ENCODE measurements at places on chromosomes 4 and X.
A peak's percentile ranks its signal among the peaks of the same experiment; 100 is the strongest.

DNA sequence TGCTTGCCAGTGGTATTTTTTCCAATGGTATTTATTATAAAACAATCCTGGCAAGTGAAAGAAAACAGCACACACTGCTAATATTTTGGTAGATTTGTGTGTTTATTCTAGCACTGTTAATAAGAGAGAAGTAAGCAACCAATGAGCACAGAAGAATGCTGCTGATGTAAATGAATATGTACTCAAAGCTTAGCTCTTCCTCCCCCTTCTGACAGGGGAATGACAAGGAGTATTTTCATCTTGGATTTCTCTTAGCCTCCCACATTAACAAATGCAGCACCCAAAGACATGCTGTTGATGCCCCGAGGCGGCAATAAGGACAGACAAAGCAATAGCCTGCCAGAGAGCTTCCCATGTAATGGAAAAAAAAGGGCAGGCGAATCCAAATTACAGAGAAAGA lies 18.6 kb downstream of the ARHGAP6 start:
- DNase-seq: no peak
- no peak overlapping the region for H3K4me3 ChIP-seq
- no peak overlapping the region for H3K27ac ChIP-seq
- no peaks in the 10 kb centered on the region for H3K27me3 ChIP-seq
- H3K36me3 ChIP-seq: no peaks in the 10 kb centered on the region
- H3K4me1 ChIP-seq: no peaks in the 10 kb centered on the region

DNA sequence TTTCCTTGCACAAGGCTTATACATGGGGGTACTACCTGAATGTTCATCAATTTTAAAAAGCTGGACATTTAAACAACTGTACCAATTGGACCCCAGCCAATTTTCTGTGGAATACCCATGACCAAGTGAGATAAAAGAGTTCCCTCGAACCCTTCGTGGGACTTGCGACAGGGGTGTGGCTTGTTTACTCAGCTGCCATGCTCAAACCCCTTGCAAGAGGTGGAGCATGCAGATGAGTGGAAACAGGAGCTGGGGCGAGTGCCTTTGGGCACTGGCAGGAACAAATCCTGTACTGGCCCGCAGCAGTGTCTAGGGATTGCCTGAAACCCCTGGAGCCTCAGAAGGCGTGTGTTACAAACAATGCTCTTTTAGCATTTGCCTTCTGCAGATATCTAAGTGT lies 144.2 kb downstream of the PDHA2 start:
- no peaks in the 10 kb centered on the region for H3K27me3 ChIP-seq
- no peaks in the 10 kb centered on the region for H3K36me3 ChIP-seq
- no peak for DNase-seq
- H3K4me1 ChIP-seq: no peaks in the 10 kb centered on the region
- no peak overlapping the region for H3K27ac ChIP-seq
- H3K4me3 ChIP-seq: no peak overlapping the region

DNA sequence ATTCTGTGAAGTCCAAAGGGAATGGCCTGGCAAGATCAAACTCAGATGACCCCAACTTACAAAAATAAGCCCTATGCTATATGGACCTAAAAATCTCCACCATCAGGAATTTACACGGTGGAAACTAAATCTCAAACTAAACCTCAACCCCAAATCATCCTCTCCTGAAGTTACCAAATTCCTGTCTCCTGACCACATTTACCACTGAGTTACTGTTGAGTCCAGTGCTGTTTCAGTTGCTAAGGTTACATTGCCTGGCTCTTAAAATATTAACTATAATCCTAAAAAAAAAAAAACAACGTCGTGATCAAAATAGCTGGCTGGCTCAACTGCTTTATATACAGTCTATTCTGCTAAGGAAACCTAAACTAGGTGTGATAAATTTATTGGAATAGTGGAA lies 315.2 kb upstream of the SLIT2 start:
- H3K36me3 ChIP-seq: no peaks in the 10 kb centered on the region
- H3K27me3 ChIP-seq: no peaks in the 10 kb centered on the region
- DNase-seq: no peak
- no peak overlapping the region for H3K27ac ChIP-seq
- H3K4me3 ChIP-seq: no peak overlapping the region

- H3K4me1 ChIP-seq: no peaks in the 10 kb centered on the region
- H3K4me3 ChIP-seq: no peak overlapping the region
- no peaks in the 10 kb centered on the region for H3K27me3 ChIP-seq
- no peaks in the 10 kb centered on the region for H3K36me3 ChIP-seq
These were observed 582.1 kb upstream of the TENM3 start for GRCh38 chr4:181661090-181661489.

DNA sequence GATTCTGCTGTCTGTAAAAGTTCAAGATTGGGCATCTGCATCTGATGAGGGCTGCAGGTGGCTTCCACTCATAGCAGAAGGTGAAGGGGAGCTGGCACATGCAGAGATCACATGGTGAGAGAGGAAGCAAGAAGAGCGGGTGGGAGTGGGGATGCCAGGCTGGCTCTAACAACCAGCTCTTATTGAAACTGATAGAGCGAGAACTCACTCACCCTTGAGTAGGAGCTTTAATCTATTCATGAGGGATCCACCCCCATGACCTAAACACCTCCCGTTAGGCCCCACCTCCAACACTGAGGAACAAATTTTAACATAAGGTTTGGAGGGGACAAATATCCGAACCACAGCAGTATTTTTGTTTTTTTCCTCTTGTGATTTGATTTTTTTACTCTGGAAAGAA lies 45.8 kb downstream of the PHOX2B start:
- no peak for DNase-seq
- peaks cover 33% of the 10 kb centered on the region for H3K27me3 ChIP-seq
- no peaks in the 10 kb centered on the region for H3K36me3 ChIP-seq
- H3K4me3 ChIP-seq: no peak overlapping the region
- no peak overlapping the region for H3K27ac ChIP-seq
- no peaks in the 10 kb centered on the region for H3K4me1 ChIP-seq

- no peaks in the 10 kb centered on the region for H3K36me3 ChIP-seq
- no peak overlapping the region for H3K4me3 ChIP-seq
- H3K4me1 ChIP-seq: no peaks in the 10 kb centered on the region
These were observed 6.7 kb upstream of the ERCC6L start for GRCh38 chrX:72245461-72246089.

GRCh38 chr4:114040319-114041116 lies 61.1 kb upstream of the ARSJ start:
- DNase-seq: no peak
- H3K4me1 ChIP-seq: no peaks in the 10 kb centered on the region
- H3K36me3 ChIP-seq: no peaks in the 10 kb centered on the region
- no peak overlapping the region for H3K27ac ChIP-seq
- peaks cover 14% of the 10 kb centered on the region for H3K27me3 ChIP-seq
- H3K4me3 ChIP-seq: no peak overlapping the region

DNA sequence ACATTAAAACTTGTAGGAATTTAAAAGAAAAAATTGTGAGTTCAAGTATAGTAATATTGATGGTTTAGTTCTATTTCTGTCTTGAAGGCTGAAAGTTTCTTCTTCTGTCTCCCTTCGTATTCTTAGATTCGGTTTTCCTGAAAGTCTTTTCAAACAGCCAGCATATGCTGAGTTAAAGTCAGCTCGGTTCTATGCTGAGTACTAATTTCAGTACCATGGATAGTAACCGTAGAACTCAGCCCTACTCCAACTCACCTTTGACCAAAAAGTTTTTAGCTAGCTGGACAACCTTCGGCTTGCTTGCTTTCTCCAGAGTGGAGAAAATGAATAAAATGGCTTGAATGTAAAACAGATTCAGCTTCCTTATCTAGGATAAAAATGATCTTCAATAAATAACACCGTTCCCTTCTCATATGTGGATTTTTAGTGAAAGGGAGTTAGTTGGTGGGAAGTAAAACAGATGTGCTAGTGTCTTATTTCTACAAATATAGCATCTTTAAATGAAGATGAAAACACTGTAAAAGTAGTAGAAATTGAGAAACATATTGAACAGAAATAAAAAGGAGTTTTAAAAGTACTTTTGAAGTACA lies 5.2 kb downstream of the POU4F2 start:
- peaks cover 7% of the 10 kb centered on the region for H3K4me1 ChIP-seq
- H3K27me3 ChIP-seq: peaks cover 66% of the 10 kb centered on the region
- H3K4me3 ChIP-seq: no peak overlapping the region
- no peak for DNase-seq

DNA sequence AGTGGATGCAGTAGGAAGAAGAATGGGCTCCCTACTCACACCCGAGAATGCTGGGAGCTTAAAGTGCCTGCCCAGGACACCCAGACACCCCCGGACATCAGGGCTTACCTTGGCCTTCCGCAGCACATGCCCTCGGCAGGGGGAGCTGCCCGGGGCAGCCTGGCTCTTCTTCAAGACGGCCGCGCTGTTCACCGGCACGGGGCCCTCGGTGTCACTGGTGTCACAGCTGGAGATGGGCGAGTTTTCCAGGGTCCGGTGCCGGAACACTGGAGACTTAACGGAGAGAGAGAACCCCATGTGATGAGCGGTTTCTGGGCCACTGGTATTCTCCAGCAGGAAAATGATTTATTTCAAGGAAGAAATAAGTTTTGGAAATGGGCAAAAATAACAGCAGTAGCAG lies 170.9 kb downstream of the AFAP1 start:
- peaks cover 7% of the 10 kb centered on the region for H3K4me1 ChIP-seq
- H3K36me3 ChIP-seq: no peaks in the 10 kb centered on the region
- no peak for DNase-seq
- peaks cover 14% of the 10 kb centered on the region for H3K27me3 ChIP-seq
- no peak overlapping the region for H3K27ac ChIP-seq
- no peak overlapping the region for H3K4me3 ChIP-seq

DNA sequence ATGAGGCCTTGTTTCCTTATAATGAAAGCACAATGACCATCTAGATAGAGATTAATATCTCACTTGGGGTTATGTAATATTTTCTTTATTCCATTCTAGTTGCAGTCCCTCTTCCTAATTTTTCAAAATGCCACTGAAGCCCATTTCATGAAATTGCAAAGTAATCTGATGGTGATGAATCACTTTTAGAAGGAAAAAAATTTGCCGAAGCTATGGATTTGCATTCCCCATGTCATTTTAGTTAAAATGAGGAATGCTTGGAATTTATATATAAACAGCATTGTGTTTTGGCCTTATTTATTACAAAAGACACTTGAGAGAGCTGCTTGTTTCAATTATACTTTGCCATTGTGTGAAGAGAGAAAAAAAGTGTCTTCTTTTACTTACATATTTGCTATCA lies 241.7 kb upstream of the TEX13A start:
- H3K4me1 ChIP-seq: no peaks in the 10 kb centered on the region
- H3K36me3 ChIP-seq: no peaks in the 10 kb centered on the region
- H3K27ac ChIP-seq: no peak overlapping the region
- H3K4me3 ChIP-seq: no peak overlapping the region
- DNase-seq: no peak

- H3K36me3 ChIP-seq: no peaks in the 10 kb centered on the region
- no peak overlapping the region for H3K4me3 ChIP-seq
- no peak for DNase-seq
- H3K4me1 ChIP-seq: no peaks in the 10 kb centered on the region
These were observed 59.4 kb upstream of the H2AZ1 start for GRCh38 chr4:100009490-100009889.

GRCh38 chr4:126404549-126404948 lies 1089.8 kb downstream of the FAT4 start:
- H3K27ac ChIP-seq: no peak overlapping the region
- no peaks in the 10 kb centered on the region for H3K27me3 ChIP-seq
- no peak for DNase-seq
- H3K4me1 ChIP-seq: no peaks in the 10 kb centered on the region
- H3K36me3 ChIP-seq: no peaks in the 10 kb centered on the region

DNA sequence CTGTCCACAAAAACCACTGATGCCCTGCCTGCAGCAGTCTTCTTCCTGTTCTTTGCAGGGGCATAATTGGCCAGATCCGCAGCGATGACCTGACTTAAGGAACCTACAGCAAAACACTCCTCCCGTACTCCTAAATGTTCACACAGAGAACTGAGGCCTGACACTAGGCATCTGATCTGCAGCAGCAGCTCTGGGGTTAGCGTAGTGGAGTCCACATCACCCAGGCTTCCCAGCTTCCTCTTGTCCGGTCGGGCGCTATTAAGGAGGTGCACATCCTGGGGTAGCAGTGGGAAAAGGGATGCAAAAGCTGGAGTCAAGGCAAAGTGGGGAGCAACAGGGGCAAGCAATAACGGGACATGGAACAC lies 758 bp downstream of the SCFD2 start:
- no peak for DNase-seq
- H3K27ac ChIP-seq: peak overlapping the region; percentile 96
- H3K4me3 ChIP-seq: peak overlapping the region; percentile 96

- H3K4me3 ChIP-seq: no peak overlapping the region
- no peak for DNase-seq
- no peaks in the 10 kb centered on the region for H3K36me3 ChIP-seq
- H3K27ac ChIP-seq: no peak overlapping the region
These were observed 39.0 kb downstream of the CCDC158 start for GRCh38 chr4:76381986-76382385.

DNA sequence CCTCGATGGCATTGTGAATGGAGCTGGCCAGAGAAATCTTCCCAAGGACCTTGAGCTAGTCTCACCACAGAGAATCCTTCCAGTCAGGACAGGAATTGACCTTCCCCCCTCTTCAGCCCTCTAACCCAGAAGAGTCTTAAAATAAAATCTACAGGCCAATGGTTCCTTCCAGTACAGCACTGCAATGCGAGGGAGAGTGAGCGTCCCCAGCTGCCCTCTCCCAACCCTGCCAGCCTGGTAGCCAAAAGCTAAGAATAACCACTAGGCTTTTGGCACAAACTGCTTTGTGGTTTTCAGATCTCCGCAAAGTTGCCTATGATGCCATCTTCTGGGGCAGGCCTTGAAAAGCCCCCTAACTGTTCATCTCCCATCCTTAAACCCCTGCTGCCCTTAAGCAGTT lies 175.1 kb downstream of the AR start:
- no peaks in the 10 kb centered on the region for H3K36me3 ChIP-seq
- no peak overlapping the region for H3K27ac ChIP-seq
- H3K4me3 ChIP-seq: no peak overlapping the region
- peaks cover 8% of the 10 kb centered on the region for H3K4me1 ChIP-seq
- H3K27me3 ChIP-seq: peaks cover 6% of the 10 kb centered on the region

GRCh38 chrX:51144828-51145442 lies 187.7 kb upstream of the NUDT10 start:
- H3K4me3 ChIP-seq: no peak overlapping the region
- no peaks in the 10 kb centered on the region for H3K4me1 ChIP-seq
- peaks cover 32% of the 10 kb centered on the region for H3K27me3 ChIP-seq
- H3K36me3 ChIP-seq: no peaks in the 10 kb centered on the region

DNA sequence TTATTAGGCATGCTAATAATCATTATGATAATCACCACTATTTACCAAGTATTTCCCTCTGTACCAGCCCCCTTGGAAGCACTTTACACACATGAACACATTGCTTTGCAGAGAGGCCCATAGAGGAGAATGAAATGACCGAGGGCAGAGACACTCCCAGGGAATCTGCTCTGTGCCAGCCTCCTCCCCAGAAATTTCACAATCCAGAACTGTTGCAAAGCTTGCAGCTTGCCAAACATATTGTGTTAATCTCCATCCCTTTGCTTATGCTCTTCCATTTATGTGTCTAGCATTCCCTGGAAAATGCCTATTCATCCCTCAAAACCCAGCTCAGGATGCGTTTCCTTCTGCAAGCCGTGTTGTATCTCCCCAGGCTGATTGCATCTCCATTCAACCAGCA lies 37.8 kb downstream of the CYTL1 start:
- no peak for DNase-seq
- H3K27ac ChIP-seq: no peak overlapping the region
- no peaks in the 10 kb centered on the region for H3K27me3 ChIP-seq
- no peaks in the 10 kb centered on the region for H3K4me1 ChIP-seq

GRCh38 chr4:71338846-71339593 lies at the start of gene SLC4A4:
SLC4A4 (plus strand) TSS chr4:71339020.
- no peak within 1 kb of the TSS for H3K27ac ChIP-seq
- no peaks in the 10 kb centered on the region for H3K27me3 ChIP-seq
- no peak within 1 kb of the TSS for H3K4me3 ChIP-seq
- no peaks in the 10 kb centered on the region for H3K36me3 ChIP-seq
- DNase-seq: peak; percentile 6
- H3K4me1 ChIP-seq: peaks cover 3% of the 10 kb centered on the region
